ENCODE measurements at places on chromosomes 1 and 21.

- DNase-seq: no peak
Observed at GRCh38 chr1:31548534-31548906, 27.8 kb upstream of the TINAGL1 start.

DNA sequence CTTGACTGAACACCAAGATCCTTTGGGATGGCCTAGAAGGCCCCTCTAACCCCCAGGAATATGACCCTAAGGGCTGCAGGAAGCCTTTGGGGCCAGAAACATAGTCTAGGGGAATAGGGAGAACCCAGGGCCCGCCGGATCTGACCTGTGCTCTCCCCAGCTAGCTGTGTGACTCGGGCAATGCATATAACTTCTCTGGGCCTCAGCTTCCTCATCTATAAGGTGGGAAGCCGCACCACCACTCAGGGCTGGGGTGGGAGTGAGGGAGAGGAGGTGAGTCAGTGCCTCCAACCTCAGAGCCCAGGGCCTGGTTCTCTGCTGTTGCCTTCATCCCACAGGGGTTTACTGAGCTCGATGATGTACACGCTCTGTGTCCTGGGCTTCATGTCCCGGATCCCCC lies 434.4 kb downstream of the PTPRU start:
- no peak for DNase-seq

DNA sequence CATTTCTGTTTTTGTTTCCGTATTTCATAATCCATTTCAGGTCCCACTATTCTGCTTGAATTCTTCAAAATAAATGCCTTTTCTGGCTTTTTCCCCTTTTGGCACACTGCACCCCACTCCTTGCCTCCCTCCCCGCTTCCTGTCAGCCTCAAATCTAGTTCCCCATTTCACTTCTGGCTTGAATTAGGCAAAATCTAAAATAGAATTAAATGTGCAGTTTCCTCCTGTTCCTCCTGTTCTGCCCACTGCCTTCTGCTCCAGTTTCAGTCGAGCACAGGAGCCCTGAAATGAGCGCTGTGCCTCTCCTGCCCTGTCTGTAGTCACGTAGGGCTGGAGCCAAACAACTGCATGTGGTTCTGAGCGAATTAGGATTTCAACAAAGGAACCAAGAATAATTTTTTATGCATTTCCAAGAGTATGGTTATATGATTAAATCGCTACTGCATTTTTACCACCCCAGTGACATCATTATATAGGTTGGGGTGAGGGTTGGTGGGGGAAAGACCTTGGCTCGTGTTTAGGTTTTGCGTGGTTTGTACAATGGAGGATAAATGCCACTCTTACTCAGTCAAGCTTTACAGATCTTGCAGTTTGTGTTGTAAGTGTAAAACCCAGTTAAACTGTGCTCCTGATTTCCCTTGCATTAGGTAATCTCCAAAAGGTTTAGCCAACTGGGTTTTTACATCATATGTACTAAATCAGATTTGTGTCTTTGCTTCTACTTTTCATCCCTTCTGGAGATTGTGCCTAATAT lies 114.9 kb downstream of the VPS13D start:
- no peak for DNase-seq

- DNase-seq: no peak
Observed at GRCh38 chr1:112357467-112357866, 38.5 kb upstream of the CTTNBP2NL start.

DNA sequence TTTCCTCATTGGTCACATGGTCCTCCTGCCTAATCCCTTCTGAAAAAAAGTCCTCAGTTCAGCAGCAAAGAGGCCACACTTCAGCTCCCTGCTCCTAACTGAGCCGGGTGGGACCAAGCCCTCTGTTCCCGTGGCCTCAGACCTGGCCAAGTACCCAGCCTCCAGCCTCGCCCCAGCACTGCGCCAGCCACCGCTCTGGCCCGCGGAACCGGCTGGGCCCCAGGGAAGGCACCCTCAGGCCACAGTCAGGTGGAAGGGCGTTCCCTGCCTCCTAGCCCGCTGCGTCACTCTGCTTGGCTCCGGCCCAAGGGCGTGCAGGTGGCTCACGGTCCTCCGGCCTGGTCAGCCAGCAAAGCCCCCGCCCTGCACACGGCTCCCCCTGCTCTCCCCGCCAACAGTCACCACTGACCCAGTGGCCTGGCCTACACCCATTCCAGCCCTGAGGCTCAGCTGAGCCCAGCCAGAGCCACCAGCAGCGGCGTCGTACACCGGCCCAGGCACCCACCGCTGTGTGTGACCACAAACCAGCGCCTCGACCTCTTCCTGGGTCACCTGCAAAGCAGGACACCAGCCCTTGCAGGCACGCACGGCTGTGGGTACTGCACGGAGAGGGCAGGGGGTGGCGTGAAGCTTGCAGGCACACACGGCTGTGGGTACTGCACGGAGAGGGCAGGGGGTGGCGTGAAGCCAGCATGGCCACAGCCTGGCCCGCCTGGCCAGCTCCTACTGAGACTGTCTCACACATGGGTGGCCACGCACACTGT lies 19.4 kb downstream of the NADK start:
- no peak for DNase-seq

DNA sequence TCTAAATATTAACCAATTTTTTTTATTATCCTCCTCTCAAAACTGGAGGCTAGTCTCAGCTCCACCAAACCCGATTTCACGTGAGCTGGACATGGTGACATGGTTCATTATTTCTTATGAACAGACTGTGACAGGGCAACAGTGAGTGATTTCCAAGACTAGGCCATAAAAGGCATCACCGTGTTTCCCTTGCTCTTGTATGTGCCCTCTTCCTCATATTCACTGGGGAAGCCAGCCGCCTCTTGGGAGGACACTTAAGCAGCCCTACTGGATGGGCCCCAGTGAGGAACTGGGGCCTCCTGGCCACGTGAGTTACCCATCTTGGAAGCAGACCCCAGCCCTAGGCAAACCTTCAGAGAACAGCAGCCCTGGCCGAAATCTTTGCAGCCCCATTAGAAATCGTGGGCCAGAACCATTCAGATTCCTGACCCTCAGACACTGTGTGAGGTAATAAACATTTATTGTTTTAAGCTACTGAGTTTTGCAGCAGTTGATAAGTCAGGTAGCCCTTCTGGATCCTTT lies 105.0 kb downstream of the GALNT2 start:
- DNase-seq: no peak

- DNase-seq: no peak
Observed at GRCh38 chr1:80931178-80931577, 869.6 kb upstream of the ADGRL2 start.

- no peak for DNase-seq
Observed at GRCh38 chr1:218164930-218165700, 120.0 kb upstream of the RRP15 start.

GRCh38 chr1:13725714-13726175 lies 25.8 kb downstream of the PRDM2 start:
- no peak for DNase-seq

- DNase-seq: no peak
Observed at GRCh38 chr1:11529763-11530730, 51.1 kb downstream of the DISP3 start.

DNA sequence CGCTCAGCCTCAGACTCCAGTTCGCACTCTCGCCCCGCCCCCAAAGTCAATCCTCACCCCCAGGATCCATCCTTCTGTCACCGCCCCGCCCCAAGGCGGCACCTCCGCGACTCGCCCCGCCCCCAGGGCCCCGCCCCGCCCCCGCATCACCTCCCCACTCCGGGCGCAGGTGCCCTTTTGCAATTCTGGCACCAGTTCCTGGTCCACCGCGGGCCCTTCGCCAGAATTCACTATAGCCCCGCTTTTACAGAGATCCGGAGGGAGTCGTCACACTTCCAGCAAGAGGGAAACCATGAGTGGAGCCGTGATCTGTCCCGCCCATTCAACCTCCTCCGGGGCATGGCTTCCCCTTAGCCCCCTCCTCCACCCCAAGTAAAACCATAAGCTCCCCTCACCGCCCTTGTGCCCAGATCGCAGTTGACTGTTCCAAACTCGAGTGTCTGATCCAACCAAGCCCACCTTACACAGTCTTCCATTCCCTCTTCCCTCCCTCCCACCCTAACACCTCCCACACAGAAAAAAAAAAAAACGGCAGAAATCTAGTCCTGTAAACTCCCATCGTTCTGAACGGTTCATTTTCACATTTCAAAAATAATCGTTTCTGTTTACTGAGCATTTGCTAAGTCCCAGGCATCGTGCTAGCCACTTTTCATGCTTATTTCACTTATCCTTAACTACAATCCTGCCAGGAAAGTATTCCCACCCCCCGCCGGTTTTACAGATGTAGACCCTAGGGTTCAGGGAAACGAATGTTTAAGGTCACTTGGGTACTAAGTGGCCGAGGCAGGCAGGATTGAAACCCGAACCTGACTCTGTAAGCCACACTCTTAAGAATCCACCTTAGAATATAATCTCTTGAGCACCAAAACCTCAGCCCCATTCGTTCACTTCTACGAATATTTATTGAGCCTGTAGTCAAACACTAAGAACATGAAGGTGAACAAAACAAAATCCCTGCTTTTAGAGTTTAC lies 1.3 kb upstream of the DNAJC16 start:
- peak; percentile 93 for DNase-seq

- no peak for DNase-seq
Observed at GRCh38 chr21:43603641-43604504, 55.4 kb downstream of the HSF2BP start.

GRCh38 chr1:41078616-41079015 lies 57.1 kb upstream of the SLFNL1 start:
- DNase-seq: no peak

GRCh38 chr21:41138711-41139110 lies 29.2 kb upstream of the BACE2 start:
- DNase-seq: no peak

- no peak for DNase-seq
Observed at GRCh38 chr1:10833630-10834557, 37.4 kb upstream of the CASZ1 start.

- no peak for DNase-seq
Observed at GRCh38 chr1:47498551-47498950, 60.7 kb downstream of the FOXD2 start.

DNA sequence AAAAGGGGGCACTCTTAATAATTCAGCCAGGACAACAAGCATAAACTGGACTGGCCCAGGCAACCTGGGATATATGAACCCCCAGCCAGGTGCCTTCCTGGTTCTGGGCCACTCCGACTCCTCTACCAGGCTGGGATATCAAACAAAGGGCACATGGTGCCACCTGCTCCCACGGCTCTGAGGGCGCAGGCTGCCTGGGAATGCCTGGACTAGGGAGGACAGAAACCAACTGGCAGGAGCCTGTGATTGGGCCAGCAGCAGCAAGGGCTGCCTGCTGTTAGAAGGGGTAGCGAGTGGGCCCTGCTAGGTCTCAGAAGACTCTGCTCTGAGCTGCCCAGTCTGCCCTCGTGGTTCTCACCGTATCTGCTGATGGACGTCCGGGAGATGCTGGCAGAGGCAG lies 123.2 kb upstream of the CD34 start:
- DNase-seq: no peak

DNA sequence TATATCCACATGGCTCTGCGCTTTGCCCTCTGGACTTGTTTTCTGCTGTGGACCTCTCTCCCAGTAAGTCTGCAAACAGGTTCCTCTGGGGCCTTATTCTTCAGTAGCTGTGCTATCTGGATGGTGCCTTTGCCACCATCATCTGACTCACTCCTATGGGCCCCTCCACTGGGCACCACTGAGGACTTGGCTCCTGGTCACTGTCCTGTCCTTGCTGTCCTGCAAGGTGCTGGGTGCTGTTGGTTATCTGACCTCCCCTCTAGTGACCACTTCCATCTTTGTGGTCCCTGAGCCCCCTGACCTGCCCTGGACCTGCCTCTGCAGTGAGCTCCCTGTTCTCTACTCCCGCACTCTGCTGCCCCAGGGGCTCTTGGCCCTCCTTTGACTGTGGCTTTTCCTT lies 6.7 kb downstream of the CNIH3 start:
- no peak for DNase-seq

DNA sequence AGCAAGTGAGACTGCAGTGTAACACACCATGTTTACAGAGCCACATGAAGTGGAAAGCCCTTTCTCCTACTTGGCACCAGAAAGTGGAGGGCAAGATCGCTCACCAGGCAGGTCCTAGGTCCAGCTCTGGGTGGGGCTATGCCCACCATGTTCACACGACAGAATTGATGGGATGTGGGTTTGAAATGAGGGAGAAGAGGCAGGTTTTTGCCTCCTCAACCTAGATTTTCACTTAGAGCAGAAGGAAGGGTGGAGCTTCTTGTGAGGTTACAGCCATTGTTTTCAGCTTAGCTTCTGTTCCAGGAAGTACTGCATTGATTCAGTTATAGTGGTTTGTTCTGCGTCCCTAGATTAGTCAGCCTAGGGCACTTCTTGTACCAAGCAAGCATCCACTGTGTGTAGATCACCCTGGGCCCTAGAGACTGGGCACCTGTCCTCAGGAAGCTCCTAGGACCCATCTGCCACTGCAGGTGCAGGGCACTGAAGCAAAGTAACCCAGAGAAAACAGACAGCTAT lies 2.3 kb downstream of the CD53 start:
- no peak for DNase-seq

GRCh38 chr1:30372792-30373433 lies 350.5 kb downstream of the MATN1 start:
- no peak for DNase-seq
